Activated effector memory CD4-positive, alpha-beta T cell treated with anti-CD3 and anti-CD28 coated beads, Interleukin-2, amount 50 U/mL, for 16 hours (primary cell): ENCODE measurements at places on chromosomes 6 and 20.

DNA sequence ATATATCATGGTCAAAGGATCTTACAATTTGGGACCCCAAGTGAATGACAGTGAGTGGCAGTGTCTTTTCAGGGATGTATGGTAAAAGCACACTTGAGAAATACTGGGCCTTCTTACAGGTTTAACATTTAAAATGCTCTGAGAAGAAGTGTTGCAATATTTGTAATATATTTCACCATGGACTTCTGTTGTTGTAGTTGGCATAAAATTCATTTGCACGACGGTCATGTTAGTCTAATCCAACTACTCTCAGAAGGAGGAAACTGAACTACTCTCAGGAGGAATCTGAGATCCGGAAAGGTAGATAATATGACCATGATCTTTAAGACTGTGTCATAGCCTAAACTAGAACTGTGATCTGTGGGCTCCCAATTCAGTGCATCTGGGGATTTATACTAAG is 700.1 kb downstream of the HDGFL1 start:
- DNase-seq = no peak

DNA sequence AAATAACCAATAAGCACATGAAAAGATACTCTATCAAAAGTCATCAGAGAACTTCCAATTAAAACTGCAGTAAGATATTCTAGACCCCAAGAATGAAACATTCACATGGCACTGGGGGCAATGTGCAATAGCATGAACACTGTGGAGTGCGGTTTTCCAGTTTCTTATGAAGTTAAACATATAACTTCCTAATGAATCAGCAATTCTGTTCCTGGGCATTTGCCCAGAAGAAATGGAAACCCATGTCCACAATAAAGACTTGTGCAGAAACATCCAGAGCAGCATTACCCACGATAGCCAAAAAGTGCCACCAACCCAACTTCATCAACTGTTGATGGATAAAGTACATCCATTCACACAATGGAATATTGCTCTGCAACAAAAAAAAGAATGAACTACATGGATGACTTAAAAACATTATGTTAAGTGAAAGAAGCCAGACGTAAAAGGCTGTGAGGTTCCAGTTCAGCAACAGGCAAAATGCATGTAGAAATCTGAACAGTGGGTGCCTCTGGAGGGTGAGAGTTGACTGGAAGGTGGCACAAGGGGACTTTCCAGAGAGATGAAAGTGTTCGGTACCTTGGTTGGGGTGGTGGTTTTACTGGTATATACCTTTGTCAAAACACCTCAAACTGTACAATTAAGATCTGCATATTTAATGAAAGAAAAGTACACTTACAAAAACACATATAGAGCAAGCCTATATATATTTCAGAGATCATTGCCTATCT is 207.2 kb upstream of the ECI2 start:
- no peak for DNase-seq

- no peak for DNase-seq
Measured at GRCh38 chr20:15523400-15523799, 1049.8 kb downstream of the KIF16B start.

GRCh38 chr6:140546640-140547039 is 1172.2 kb upstream of the CITED2 start:
- DNase-seq = no peak

GRCh38 chr6:144320741-144321140 is 35.6 kb downstream of the UTRN start:
- no peak for DNase-seq

DNA sequence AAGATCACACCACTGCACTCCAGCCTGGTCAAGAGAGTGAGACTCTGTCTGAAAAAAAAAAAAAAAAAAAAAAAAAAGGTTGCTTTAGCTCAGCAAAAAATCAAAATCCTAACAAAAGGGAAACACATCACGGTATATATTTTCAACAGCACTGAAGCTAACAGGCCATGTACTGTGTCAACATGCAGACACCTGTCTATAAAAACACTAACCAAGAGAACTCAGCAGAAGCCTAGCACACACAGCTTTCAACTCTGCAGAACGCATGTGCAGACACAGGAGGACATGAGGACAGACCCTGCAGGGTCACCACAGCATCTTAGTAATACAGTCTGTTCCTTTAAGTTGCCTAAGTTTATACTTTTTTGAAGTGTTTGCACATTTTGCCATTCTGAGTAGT is 13.5 kb downstream of the NINL start:
- DNase-seq = no peak

GRCh38 chr20:23159256-23159946 is 73.3 kb upstream of the CD93 start:
- no peak for DNase-seq

- DNase-seq = no peak
Measured at GRCh38 chr6:149727793-149728498, 10.0 kb upstream of the LATS1 start.

DNA sequence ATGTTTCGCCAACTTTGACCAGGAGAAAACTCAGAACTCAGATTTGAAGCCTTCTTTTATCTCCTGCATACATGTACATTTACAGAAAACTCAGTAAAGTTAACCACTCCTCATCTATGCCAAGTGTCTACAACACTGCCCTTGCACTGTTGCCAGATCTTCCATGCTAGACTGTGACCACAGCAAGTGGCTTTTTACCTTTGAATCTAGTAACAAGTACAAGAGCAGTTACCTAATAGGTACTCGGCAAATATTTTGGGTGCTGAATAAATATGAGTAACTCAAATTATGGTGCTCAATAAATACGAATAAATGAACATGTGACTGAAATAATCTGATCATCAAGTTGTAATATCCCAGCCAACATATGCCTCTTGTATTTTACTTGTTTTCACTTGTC is 184.9 kb downstream of the EYA4 start:
- DNase-seq = no peak

DNA sequence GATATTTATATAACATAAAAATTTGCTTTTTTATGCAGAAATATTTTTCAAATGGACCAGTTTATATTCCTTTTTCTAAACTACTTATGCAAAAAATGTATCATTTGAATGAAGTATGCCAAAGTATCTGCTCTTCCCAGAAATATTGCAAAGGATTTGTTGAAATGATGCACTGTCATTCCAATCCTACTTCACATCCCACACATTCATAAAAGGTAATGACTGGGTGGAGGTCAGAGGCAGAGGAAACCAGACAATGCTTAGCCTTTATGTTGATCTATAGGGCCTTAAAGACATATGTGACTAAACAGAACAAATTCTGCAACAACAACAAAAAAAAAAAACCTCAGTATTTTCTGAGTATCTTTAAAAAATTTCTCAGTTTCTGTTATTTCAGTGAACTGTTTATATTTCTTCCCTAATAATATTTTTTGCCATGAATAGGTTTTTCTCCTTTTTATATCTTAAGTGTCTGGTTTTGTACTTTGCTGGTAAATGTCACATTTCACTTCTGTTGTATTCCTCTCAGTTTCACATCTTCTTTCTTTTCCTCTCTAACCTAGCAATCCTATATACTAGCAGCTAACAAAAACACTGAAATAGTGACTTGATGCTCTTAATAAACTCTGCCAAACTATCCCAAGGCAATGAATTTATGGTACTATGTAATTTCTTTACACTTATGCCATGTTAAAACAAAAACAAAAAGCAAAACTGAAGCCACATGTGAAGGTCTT is 374.1 kb downstream of the BCKDHB start:
- no peak for DNase-seq

GRCh38 chr6:46637145-46637544 is 15.5 kb downstream of the CYP39A1 start:
- DNase-seq = no peak

- no peak for DNase-seq
Measured at GRCh38 chr6:43909474-43910148, 139.6 kb downstream of the VEGFA start.

DNA sequence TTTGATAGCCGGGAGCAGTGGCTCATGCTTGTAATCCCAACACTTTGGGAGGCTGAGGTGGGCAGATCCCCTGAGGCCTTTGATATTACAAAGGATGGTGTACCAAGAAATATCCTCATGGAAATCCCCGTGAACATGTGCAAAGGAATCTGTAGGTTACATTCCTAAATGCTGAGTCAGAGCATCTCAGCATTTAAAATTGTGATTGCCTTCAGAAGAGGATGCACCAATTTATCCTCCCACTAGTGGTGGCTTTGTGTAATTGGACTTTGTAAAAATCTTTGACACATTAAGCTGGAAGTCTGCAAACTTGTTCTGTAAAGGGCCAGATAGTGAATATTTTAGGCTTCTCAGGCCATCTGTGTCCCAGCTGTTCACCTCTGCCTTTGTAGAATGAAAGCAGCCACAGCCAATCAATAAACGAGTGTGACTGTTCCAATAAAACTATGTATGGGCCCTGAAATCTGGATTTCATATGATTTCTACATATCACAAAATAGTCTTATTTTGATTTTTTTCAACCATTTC is 11.8 kb downstream of the TMEM14B start:
- no peak for DNase-seq

DNA sequence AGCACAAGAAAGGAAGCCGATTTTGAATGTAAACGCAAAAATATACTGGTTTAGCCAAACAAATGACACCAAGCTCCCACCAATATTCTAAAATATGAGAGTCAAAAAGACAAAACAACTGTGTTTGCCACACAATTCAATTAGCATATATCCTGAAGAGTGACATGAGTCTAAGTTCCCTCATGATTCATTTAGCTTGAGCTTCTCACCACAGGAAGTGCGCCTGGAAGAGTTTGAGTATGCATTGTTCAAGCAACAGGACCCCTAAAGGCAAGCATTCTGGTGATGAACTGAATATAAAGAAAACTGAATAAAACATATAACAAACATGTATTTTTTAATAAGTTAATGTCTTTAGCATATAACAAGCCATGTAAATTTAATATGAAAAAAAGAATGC is 115.2 kb upstream of the RUNX2 start:
- no peak for DNase-seq
